Activated T-helper 1 cell treated with anti-CD3 and anti-CD28 coated beads, Interleukin-12 subunit alpha, Interleukin-12 subunit beta, Interleukin-2, Interleukin-4 antibody, amounts not matched to agents 30 ng/mL and 10 ng/mL and 1 ng/mL, durations not matched to agents 14 hours and 24 hours and 36 hours (primary cell): ENCODE measurements at places on chromosomes 3 and 15.

DNA sequence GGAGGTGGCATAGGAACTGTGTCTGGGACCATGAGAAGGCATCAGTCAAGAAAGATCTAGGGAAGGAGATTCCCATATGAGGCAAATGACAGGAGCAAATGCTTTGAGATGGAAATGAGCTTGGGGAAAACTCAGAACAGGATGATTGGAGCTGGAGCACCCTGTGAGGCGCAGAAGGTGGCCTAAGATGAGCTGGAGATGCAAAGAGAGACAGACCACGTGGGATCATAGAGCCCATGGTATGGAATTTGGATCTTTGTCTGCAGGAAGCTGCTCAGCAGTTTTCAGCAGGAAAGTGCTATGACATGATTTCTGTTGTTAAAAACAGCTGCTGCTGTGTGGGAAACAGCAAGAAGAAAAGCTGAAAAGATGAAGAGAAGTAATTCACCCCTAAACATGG is 310.6 kb downstream of the MAGI1 start:
- no peak for DNase-seq

DNA sequence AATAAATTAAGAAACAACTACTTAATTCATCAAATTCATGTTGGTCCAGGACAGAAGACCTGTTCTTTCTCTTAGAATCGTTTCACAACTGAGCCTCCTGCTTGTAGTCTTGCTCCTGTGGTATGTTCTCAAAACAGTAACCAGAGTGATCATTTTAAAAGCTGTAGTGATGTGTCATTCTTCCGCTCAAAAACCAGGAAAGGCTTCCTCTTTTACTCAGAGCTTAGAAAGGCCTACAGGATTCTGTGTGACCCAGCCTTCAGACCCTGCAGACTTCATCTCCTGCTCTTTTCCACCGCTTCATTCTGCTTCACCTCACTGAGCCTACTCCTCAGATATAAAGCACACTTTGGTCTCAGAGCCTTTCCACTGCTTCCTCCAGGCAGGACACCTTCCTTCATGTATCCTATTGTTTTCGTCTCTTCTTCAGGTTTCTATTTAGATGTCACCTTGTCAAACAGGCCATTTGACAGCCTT is 22.7 kb downstream of the ST6GAL1 start:
- peak; percentile 16 for DNase-seq

GRCh38 chr15:78457101-78457500 is 19.1 kb downstream of the IREB2 start:
- DNase-seq: no peak

DNA sequence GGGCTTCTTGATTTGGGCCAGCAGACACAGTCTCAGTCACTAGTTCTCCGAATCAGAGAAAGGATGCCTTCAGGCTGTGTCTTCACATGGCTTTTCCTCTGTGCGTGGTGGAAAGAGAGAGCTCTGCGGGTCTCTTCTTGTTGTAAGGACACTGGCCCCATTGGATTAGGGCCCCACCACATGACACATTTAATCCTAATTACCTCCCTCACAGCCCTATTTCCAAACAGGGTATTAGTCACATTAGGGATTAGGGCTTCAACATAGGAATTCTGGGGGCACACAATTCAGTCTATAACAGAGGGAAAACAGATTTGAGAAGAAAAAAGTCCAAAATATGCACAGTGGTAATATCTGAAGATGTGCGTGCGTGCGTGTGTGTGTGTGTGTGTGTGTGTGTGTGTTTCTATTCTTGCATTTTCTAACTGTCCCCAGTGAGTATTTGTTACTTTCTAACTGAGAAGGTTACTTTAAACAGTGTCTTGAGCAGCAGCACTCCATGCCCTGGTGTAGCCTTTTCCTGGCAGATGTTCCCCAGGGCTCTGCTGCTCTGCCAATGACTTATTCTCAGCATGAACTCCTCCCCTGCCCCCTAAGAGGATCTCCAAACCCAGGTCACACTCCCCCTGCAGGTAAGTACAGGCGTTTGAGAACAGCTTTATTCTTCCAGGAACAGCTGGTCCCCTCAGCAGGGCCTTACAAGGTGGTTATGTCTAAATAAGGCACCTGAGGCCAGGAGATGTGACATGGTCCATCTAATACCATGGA is 72.9 kb downstream of the RPL39L start:
- DNase-seq: peak; percentile 29
